Spinal cord (tissue), 10 donors: ENCODE measurements at places on chromosomes 1 and 21. TPM values are rescaled to one million over a fixed set of nuclear protein-coding genes. Genes with fewer than 3 reads are reported as not detected.

PROK1 gene
- 1.0 TPM for polyA plus RNA-seq

SHISA4 gene
- polyA plus RNA-seq = 194 TPM

PAQR6 gene
- 191 TPM for polyA plus RNA-seq

TGFB2 gene
- polyA plus RNA-seq = 31.9 TPM

CACHD1 gene
- polyA plus RNA-seq = 45.0 TPM

ZNF648 gene
- 0.32 TPM for polyA plus RNA-seq

NOTCH2 gene
- 43.7 TPM for polyA plus RNA-seq

TMEM81 gene
- 6.3 TPM for polyA plus RNA-seq

SGIP1 gene
- 38.8 TPM for polyA plus RNA-seq

S100A2 gene
- 0.40 TPM for polyA plus RNA-seq
